Nephron progenitor cell (in vitro differentiated cells): ENCODE measurements at places on chromosomes 5 and 9.

DNA sequence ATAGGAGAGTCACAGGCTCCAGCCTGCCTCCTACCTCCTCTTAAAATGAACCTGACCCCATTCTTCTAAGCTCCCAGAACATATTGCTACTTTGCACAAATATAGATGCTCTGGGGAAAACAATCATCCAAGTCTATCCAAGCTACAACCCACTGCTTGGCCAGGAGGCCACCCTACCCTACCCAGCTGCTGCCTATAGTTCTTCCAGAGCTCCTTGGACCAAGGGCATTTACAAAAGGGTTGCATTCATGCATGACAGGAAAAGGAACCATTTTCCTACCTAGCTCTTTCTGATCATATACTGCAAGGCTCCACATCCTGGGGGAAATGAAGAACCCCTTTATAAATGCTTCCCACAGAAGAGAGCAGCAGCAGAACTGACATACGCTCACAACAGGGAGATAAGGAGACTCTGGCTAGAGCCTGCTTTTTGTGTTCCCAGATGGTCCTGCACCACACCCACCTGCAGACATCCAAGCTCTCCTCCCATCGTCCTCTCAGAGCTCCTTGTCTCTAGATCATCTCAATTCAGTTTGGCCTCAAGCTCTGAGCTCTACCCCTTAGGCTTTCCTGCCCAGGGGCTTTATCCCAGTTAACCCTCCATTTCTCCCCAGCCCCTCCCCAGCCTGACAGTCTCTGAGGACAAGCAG lies 185.5 kb downstream of the SPOCK1 start:
- no peak for DNase-seq

GRCh38 chr9:76219560-76220151 lies 174.6 kb downstream of the RFK start:
- no peak for DNase-seq

DNA sequence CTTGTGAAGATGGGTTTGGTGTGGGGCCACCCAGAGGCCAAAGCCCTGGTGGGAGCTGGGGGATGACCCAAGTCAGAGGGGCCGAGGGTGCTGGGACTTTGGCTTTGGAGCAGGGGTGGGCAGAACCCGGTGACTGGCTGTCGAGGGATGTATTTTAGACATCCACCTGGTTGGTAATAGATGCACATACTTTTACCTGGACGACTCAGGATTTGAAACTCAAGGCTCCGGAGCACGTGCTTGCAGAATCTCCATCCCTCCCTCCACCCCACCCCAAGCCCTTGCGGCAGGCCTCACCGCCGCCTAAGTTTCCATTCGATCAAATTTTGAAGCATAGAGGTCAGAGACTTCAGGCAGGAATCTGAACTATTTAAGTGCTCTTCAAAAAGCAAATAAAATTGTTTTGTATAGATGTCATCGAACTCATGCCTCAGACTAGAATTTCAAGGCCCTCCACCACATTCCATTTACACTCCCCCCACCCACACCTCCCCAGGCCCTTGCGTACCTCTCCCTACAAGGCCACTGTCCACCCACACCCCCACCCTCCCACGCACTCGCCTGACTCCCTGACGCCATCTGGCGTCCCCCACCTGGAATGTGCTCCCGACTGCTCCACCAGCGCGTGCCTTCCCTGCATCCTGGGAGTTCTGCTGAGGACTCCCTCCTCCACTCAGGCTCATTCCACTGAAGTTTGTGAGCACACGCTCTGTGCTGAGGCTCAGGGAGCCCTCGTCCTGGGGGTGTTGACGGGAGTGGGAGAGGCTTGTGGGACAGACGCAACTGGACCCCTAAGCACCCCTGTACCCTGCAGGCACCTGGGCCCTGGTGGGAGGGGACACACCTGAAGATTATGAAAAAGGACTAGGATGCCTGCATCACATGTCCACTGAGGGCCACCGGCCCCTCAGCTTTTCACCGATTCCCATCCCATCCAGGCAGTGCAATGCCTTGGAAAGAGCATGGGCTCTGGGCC lies 56.4 kb upstream of the RPL26L1 start:
- peak; percentile 62 for DNase-seq

DNA sequence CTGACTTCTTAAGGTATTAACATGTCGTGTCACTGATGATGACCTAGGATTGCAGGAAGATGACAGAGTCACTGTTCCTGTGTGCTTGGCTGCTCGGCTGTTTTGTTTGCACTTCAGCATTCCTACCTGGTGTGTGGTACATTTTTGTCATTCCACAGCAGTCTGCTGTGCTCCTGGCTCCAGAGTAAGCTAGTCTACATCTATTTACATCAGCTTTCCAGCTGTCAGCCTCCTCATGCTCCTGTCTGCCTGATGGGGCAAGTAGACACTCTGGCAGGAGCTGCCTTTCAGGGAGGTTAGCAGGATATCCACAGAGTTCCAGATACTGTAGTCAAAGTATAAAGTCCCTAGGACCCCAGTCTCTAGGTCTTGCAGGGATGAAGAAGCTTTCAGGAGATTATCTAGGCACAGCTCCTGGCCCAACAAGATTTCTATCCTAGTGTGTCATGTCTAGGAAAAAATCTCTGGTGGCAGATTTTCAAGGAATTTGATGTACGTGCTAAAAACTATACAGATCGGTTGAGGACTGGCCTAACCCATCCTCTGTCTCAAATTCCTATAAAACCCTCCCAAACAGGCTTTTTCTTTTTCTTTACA lies 28.4 kb downstream of the RUSC2 start:
- peak; percentile 26 for DNase-seq

DNA sequence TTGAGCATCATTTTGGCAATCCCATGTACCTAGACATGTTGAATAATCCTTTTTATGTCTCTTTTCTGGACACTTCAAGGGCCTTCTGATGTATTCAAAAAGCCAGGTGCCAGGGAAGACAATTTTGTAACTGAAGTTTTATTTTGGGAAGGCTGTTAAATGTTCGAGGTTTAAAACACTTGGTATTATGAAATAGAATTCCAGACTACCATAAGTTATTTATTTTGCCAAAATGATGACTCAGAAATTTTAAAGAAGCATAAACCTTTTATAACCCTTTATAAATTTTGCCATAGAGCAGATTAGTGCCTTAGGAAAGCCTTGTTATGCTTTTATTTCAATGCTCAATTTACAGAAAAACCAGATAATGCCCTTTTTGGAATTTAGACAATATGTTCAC lies 30.3 kb upstream of the UHRF2 start:
- DNase-seq, result no peak

DNA sequence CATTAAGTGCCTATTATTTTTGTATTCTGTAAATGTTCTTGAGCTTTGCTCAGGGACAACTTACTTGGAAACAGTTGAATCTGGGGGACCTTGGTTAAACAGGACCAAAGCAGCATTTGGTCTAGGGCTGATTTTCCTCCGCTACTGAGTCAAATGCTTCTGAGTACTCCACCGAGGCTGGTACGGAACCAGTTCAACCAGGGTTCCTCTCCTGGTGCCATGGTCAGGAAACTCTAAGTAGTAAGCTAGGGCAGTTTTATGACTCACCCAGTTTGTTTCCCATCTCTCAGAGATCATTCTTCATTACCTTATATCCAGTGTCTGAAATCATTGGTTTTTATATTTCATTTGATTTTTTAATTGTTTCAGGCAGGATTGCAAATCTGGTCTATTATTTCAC lies 111.9 kb upstream of the TNFAIP8 start:
- DNase-seq, result no peak

DNA sequence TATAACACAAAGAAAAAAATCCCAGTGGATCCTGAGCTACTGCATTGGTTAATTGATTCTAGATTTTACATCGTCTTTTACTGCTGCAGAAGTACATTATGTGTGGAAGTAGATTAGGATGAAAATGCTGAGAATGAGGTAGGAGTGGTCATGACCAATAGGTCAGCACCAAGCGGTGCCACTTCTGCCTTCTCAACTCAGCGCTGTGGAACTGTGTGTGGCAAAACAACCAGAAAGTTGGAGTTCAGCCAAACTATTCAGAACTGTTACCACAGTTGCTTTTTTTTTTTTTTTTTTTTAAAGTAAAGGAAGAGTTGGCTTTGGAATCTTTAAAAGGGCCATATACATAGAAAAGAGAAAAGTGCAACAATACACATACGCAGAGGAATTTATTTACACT lies 24.2 kb downstream of the POU5F2 start:
- DNase-seq, result no peak

DNA sequence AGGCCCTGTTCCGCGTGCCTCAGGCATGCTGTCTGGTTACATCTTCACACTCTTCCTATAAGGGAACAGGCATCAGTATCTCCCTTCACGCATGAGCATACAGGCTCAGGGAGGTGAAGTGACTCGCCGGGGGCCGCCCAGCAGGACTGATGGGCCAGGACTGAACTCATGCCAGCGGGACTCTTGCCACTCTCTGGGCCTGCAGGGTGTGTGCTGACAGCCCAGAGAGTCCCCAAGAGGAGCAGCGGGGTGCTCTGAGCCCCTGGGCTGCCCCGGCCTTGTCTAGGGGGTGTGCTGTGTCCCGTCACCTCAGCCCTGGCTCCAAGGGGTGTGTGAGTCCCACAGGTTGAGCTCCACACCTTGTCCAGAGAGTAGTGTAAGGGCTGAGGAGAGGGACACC lies 9.9 kb downstream of the KCNT1 start:
- no peak for DNase-seq

- no peak for DNase-seq
These were observed 22.2 kb upstream of the RASA1 start for GRCh38 chr5:87245451-87245850.

DNA sequence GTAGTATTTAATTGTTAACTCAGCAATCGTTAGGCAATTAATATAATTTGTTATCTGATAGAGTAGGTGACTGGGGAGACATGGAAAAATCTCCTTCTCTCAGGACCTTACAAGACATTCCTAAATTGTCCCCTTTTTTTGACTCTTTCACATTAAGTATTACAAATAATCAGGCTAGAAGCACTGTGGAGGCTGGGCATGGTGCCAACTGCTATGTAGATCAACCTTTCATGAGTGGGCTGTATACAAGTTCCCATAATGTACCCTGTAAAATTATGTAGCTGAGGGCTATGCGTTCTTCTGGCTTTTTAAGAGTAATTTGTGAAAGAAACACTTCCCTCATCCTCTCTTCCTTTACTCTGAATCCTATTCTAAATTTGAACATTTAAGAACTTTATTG lies 140.2 kb downstream of the NFIB start:
- DNase-seq, result no peak

- no peak for DNase-seq
These were observed 507 bp upstream of the GPSM1 start for GRCh38 chr9:136326761-136327303.
